ENCODE measurements at places on chromosomes 1 and 21. TPM values are rescaled to one million over a fixed set of nuclear protein-coding genes. Genes with fewer than 3 reads are reported as not detected.

DNA sequence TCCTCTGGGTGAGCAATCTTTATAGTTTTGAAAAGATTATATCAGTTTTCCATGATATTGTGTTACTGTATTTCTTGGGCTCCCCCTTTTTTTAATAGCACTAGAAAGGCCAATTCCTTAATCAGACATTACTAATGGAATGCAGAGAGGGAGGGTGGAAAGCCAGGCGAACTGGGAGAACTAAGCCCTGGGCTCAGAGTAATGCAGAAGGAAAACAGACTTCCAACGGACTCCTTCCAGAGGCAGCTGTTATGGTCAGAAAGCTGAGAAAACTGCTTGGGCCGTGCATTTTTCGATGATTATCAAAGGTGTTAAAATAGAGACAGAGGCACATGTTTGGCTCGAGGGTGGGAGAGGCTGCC, 206.3 kb downstream of the FOXD2 start:
- no peaks in the 10 kb centered on the region for H3K4me1 ChIP-seq
- H3K27ac ChIP-seq = no peak overlapping the region

The GNAT2 gene
- polyA plus RNA-seq = not detected

GRCh38 chr1:206518206-206518605, 10.9 kb downstream of the RASSF5 start:
- peak; percentile 5 for DNase-seq
- H3K27me3 ChIP-seq = no peaks in the 10 kb centered on the region
- H3K27ac ChIP-seq = no peak overlapping the region
- no peaks in the 10 kb centered on the region for H3K36me3 ChIP-seq
- H3K4me1 ChIP-seq = no peaks in the 10 kb centered on the region

- DNase-seq = peak; percentile 7
- H3K27me3 ChIP-seq = no peaks in the 10 kb centered on the region
- H3K36me3 ChIP-seq = no peaks in the 10 kb centered on the region
These were observed 1.5 kb upstream of the MATN1 start for GRCh38 chr1:30724655-30725421.

The TAL1 gene
- 2.7 TPM for polyA plus RNA-seq

The YOD1 gene
- 4.5 TPM for polyA plus RNA-seq

The WNT9A gene
- 0.54 TPM for polyA plus RNA-seq

The NHLH1 gene
- 0.14 TPM for polyA plus RNA-seq

GRCh38 chr1:33996281-33996680, 132.4 kb downstream of the HMGB4 start:
- H3K4me1 ChIP-seq = no peaks in the 10 kb centered on the region
- no peaks in the 10 kb centered on the region for H3K27me3 ChIP-seq
- no peak overlapping the region for H3K27ac ChIP-seq
- H3K4me3 ChIP-seq = no peak overlapping the region
- DNase-seq = no peak
- H3K36me3 ChIP-seq = no peaks in the 10 kb centered on the region

DNA sequence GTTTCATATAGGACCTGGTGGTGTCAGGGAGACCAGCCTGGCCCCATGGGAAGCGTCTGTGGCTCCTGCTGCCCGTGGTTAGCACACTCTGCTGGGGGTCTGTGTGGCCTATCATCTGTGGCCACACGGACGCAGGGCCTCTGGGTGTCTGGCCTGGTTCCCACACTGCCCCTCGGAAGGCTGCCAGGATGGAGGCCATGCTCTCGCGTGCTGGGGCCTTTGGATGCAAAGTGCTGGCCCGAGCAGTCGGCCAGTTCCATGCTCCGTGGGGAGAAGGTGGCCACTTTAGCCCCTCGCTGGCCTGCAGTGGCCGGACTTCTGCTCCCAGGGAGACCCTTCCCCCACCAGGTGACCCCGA, 20.8 kb upstream of the LRRC3 start:
- no peak for DNase-seq
- no peak overlapping the region for H3K27ac ChIP-seq
- H3K27me3 ChIP-seq = no peaks in the 10 kb centered on the region
- no peaks in the 10 kb centered on the region for H3K36me3 ChIP-seq
- H3K4me3 ChIP-seq = no peak overlapping the region

The CCDC27 gene
- polyA plus RNA-seq = not detected

DNA sequence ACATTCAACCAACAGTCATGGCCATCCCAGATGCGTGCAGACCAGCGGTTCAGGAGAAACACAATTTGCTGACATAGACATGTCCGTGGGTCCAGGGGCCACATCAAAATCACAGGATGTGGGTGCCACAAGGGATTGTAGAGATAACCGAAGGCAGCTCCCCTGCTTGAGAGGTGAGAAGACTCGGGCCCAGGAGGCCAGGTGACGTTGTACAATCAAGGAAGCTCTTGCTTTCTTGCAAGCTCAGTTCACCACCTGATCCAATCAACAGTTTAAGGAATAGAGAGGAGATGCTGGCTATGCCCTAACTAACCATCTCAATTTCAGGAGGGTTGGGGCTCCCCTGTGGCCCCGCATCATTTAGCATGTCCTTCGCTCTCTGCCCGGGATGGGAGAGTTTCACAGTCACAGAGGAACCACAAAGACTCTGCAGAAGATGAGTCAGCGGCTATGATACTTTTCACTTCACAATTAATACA, 19.5 kb downstream of the UBASH3A start:
- H3K4me3 ChIP-seq = no peak overlapping the region
- H3K4me1 ChIP-seq = no peaks in the 10 kb centered on the region
- H3K36me3 ChIP-seq = no peaks in the 10 kb centered on the region
- no peak for DNase-seq
